ENCODE measurements at places on chromosomes 1 and 21.

DNA sequence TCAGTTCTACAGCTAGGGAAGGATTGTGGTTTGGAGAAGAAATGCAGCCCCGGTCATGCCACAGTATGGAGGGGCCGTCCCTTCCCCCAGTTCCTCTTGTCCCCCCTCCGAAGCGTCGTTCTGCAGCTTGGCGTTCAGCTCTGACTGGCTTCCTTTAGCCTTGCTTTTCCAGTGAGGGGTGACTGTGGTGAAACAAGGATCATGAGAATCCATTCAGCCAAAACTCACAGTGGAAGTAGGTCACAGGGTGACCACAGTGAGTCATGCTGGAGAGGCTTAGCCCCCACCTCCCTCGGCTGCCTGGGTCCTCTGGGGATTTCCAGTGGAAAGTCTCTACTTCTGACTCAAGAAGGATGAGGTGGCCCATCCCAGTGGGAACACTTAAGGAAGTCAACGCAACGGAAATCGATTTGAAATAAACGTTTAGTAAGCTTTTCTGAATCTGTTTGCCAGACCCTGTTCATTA is 37.3 kb upstream of the COL6A2 start:
- H3K4me3 ChIP-seq: no peak overlapping the region
- DNase-seq: peak; percentile 94
- H3K27me3 ChIP-seq: no peaks in the 10 kb centered on the region
- peak overlapping the region; percentile 97 for H3K27ac ChIP-seq

DNA sequence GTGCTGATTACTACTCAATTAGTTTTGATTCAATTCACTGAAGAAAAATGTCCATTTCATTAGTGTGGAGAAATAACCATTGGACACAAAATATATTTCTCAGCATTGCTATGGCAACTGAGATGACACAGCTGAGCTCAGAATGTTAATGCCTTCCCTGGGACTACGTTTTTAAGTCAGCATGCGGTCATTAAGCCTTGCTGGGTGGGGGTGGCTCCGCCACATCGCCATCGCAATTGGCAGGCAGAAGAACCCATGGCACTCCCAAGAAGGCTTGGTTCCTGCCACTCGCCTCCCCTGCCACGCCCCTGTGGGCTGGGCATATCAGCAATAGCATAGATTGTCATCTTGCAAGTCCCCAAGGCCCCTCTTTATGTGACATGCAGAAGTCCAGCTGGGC is 256.7 kb upstream of the CAMK1G start:
- peaks cover 22% of the 10 kb centered on the region for H3K27me3 ChIP-seq
- H3K4me3 ChIP-seq: no peak overlapping the region
- no peaks in the 10 kb centered on the region for H3K4me1 ChIP-seq
- H3K27ac ChIP-seq: no peak overlapping the region

- H3K27me3 ChIP-seq: no peaks in the 10 kb centered on the region
- no peak for DNase-seq
- H3K27ac ChIP-seq: peak overlapping the region; percentile 39
Measured at GRCh38 chr1:178529364-178530036, 16.6 kb downstream of the TEX35 start.

DNA sequence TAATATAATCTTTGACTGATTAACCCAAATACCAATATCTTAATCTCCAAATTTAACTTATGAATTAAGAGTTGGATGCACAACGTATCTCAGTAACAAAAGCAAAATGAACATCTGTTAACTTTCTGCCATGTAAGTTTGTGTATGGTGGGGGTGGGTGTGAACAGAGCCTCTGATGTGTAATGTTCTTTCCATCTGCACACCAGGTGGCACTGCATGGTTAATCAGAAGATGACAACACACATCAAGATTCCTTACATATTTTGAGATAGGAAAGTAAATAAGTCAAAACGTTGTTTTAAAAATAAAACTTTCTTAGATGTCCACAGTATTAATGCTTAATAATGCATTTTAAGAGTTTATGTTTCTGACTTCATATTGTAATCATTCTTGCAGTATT is 251.9 kb downstream of the DPYD start:
- H3K36me3 ChIP-seq: peaks cover 12% of the 10 kb centered on the region
- H3K4me3 ChIP-seq: no peak overlapping the region
- peaks cover 12% of the 10 kb centered on the region for H3K4me1 ChIP-seq
- DNase-seq: no peak

DNA sequence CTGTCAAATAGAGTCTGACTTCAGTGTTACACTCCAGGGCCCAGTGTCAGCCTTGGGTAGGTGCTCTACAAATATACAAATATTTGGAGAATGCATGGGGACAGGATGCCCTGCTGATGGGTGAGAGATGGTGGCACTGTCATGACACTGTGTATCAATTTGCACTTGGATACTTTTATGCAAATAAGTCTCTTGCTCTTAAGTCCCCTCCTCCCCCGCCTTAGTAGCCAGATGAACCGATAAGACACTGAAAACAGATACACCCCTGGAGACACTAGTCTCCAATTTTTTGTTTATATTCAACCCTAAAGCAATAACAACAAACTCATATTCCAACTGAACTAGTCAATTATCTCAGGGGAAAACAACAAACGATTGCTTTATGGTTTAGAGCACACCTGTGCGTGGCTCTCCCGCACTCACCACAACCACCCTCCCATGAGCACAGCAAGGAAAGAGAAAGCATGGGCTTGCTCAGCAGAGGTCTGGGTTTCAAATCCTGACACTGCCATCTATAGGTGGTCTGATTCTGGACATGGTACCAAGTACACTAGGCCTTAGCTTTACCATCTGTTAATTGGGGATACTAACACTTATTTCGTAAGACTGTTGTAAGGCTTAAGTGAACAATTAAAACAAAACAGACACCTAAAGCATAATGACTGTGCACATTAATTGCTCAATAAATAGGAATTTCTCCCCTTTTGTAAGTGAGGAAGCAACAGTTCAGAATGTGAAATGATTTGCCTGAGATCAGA is 50.3 kb downstream of the HIVEP3 start:
- no peak overlapping the region for H3K4me3 ChIP-seq
- peaks cover 6% of the 10 kb centered on the region for H3K4me1 ChIP-seq
- H3K27me3 ChIP-seq: no peaks in the 10 kb centered on the region
- DNase-seq: no peak
- H3K27ac ChIP-seq: no peak overlapping the region

DNA sequence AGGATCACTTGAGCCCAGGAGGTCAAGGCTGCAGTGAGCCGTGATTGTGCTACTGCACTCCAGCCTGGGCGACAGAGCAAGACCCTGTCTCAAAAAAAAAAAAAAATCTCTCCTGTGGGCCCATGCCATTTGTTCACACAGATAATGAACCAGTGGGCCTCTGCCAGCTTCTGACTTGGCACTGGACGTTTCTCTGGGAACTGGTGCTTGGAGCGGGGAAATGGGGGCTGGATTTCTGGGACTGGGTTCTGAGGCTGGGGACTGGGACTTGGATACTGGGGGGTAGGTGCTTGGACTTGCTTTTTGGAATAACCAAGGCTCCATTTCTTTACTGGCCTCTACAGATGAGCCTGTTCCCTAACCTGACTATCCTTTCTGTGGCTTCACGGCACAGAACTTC is 9.7 kb downstream of the IFI6 start:
- H3K4me1 ChIP-seq: peaks cover 27% of the 10 kb centered on the region
- peaks cover 2% of the 10 kb centered on the region for H3K36me3 ChIP-seq
- no peak for DNase-seq
- H3K27me3 ChIP-seq: no peaks in the 10 kb centered on the region

- H3K27me3 ChIP-seq: no peaks in the 10 kb centered on the region
- DNase-seq: no peak
- H3K36me3 ChIP-seq: no peaks in the 10 kb centered on the region
- H3K27ac ChIP-seq: no peak overlapping the region
Measured at GRCh38 chr1:50140182-50140447, 31.4 kb downstream of the ELAVL4 start.

GRCh38 chr1:198679535-198680173 is 40.8 kb downstream of the PTPRC start:
- no peak for DNase-seq
- no peak overlapping the region for H3K27ac ChIP-seq
- no peaks in the 10 kb centered on the region for H3K27me3 ChIP-seq
- H3K36me3 ChIP-seq: no peaks in the 10 kb centered on the region

DNA sequence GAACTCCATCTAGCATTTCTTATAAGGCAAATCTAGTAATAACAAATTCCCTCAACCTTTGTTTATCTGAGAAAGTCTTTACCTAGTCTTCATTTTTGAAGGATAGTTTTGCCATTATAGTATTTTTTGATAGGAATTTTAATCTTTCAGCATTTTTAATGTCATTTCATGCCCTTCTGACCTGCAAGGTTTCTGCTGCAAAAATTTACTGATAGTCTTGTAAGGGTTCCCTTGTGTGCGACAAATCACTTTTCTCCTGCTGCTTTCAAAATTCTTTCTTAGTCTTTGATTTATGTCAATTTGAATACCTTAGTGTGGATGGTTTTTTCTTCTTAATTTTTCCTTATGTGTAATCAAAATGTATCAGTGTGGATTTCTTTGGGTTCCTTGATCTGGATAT is 297.5 kb upstream of the FAM78B start:
- no peak for DNase-seq
- H3K27ac ChIP-seq: no peak overlapping the region
- H3K4me3 ChIP-seq: no peak overlapping the region
- no peaks in the 10 kb centered on the region for H3K36me3 ChIP-seq

DNA sequence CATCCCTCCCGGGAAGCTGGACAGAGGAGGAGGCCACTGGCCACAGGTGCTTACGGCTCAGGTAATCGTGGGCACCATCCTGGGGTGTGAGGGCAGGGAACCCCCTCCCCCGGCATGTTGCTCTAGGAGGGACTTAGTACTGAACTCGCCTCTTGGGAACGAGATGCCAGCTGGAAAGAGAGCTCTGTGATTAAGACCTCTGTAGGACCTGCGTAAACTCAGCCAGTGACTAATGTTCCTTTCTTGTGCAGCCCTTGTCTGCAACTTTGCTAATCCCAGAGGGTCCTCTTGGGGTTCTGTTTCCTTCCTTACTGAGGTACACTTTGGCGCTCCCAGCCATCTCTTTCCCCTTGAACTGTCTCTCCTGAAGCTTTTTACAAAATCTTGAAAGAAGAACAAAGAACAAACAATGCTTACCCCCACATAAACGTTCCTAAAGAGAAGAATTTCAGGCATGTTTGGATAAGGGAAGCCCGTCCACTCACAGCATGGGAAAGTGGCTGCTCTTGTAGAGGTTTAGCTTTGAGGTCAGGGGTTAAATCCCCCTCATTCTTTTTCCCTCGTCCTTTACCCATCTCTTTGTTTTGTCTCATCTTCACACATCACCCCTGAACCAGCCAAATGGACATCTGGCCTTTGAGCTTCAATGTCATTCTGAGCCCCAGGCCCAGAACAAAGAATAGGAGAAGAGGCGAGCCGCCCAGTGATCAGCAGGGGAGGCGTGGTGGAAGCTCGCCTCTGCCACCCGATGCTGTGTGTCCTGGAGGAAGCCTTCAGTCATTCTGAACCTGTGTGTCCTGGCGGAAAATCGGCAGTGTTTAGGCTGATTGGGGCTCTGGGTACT is 37.4 kb downstream of the CITED4 start:
- no peaks in the 10 kb centered on the region for H3K27me3 ChIP-seq
- no peak overlapping the region for H3K4me3 ChIP-seq
- H3K27ac ChIP-seq: peak overlapping the region; percentile 90
- H3K4me1 ChIP-seq: peaks cover 36% of the 10 kb centered on the region

- no peaks in the 10 kb centered on the region for H3K27me3 ChIP-seq
- no peak overlapping the region for H3K27ac ChIP-seq
- no peaks in the 10 kb centered on the region for H3K4me1 ChIP-seq
- no peak for DNase-seq
Measured at GRCh38 chr1:213526306-213526705, 461.5 kb upstream of the PROX1 start.

GRCh38 chr1:31776516-31776915 is 12.4 kb upstream of the ADGRB2 start:
- H3K36me3 ChIP-seq: no peaks in the 10 kb centered on the region
- peaks cover 16% of the 10 kb centered on the region for H3K27me3 ChIP-seq
- no peak overlapping the region for H3K27ac ChIP-seq
- no peak for DNase-seq

DNA sequence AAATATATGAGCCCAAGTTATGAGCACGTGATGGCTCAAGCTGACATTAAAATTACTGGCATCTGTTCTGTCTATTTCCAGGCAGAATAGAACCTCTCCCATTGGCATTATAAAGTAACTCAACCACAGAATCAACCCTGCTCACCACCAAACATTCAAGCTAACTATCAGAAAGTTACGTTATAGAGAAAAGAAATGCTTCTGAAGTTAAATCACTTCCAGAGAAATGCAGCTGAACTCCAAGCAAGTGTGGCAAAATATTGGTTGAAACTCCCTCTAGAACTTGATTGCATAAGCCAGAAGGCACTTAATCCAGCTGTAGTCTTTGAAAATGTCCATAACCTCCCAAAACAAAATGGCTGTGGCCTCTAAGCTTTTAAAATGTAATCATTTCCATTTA is 36.2 kb upstream of the UBE2U start:
- no peak overlapping the region for H3K4me3 ChIP-seq
- H3K27me3 ChIP-seq: no peaks in the 10 kb centered on the region
- DNase-seq: no peak

DNA sequence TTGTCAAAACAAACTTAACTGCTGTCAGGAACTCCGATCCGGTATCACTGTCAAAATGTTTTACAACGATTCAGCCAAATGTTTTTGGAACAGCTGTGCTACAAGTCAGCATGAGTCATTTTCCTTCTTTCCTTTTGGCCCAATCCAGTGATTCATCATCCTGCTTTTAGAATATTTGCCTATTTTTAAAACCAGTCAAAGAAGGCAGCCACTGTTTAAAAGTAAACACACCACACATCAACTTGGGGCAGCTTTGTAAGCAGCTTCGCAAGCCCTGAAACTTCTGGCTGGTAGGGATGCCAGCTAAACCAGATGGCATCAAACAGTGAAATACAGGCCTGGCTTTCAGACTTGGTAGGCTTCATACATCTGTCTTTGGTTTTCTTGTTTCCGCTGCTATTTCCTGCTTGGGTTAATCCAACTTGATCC is 14.9 kb downstream of the MAP3K7CL start:
- no peaks in the 10 kb centered on the region for H3K36me3 ChIP-seq
- no peak for DNase-seq

GRCh38 chr1:8846263-8846662 is 28.8 kb upstream of the RERE start:
- no peaks in the 10 kb centered on the region for H3K27me3 ChIP-seq
- H3K4me3 ChIP-seq: no peak overlapping the region
- H3K27ac ChIP-seq: no peak overlapping the region
- no peaks in the 10 kb centered on the region for H3K36me3 ChIP-seq

- H3K27me3 ChIP-seq: no peaks in the 10 kb centered on the region
- no peak overlapping the region for H3K27ac ChIP-seq
- H3K4me3 ChIP-seq: no peak overlapping the region
- no peaks in the 10 kb centered on the region for H3K36me3 ChIP-seq
- H3K4me1 ChIP-seq: peaks cover 39% of the 10 kb centered on the region
Measured at GRCh38 chr1:15347182-15347581, 62.5 kb upstream of the EFHD2 start.
